Ascending aorta (tissue), 2 donors: ENCODE measurements at places on chromosomes 11 and 22. TPM values are rescaled to one million over a fixed set of nuclear protein-coding genes. Genes with fewer than 3 reads are reported as not detected.

- H3K27ac ChIP-seq, result no peak overlapping the region
- no peaks in the 10 kb centered on the region for H3K36me3 ChIP-seq
- no peaks in the 10 kb centered on the region for H3K27me3 ChIP-seq
- peak overlapping the region; percentile 57 for H3K4me3 ChIP-seq
- DNase-seq, result no peak
- peaks cover 7% of the 10 kb centered on the region for H3K4me1 ChIP-seq
Observed at GRCh38 chr22:45285263-45286058, 712 bp downstream of the UPK3A start.

DNA sequence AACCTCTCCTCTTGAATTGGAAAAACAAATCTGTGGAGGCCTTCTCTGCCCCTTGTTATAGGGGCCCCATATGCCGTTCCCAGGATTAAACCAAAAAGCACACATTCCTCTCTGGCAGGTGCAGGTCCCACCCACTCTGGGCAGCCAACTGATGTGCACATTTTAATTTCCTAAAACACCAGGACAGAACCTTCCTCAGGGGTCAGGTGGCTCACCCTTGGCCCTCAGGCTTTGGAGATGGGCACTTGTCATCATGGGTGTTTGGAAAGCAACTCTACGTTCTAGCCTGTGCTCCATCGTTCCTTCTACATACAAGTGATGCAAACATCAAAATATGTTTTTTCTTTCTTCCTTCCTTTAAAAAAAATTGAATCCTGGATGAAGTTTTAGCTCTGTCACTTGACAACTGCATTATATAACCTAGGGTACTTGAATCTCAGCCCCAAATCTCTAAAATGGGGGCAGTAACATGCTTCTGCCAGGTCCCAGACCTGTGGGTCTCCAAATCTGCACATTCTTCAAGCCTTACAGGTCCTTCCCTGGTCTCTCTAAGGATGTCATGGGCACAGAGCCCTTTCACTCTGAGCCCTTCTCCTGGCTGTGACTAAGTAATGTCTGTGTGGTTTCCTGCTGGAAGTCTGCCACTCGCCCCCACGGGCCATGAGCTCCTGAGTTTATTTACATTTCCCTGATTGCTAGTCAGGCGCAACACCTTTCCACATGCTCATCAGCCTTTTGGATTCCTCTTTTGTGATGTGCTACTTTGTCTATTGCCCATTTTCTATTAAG is 43.8 kb downstream of the KCNQ1OT1 start:
- no peaks in the 10 kb centered on the region for H3K4me1 ChIP-seq
- H3K27me3 ChIP-seq, result no peaks in the 10 kb centered on the region
- H3K27ac ChIP-seq, result no peak overlapping the region
- no peak for DNase-seq
- no peaks in the 10 kb centered on the region for H3K36me3 ChIP-seq

GRCh38 chr11:88414981-88415413 is 77.5 kb upstream of the CTSC start:
- H3K27ac ChIP-seq, result no peak overlapping the region
- H3K4me3 ChIP-seq, result no peak overlapping the region
- H3K36me3 ChIP-seq, result no peaks in the 10 kb centered on the region
- H3K27me3 ChIP-seq, result no peaks in the 10 kb centered on the region

DNA sequence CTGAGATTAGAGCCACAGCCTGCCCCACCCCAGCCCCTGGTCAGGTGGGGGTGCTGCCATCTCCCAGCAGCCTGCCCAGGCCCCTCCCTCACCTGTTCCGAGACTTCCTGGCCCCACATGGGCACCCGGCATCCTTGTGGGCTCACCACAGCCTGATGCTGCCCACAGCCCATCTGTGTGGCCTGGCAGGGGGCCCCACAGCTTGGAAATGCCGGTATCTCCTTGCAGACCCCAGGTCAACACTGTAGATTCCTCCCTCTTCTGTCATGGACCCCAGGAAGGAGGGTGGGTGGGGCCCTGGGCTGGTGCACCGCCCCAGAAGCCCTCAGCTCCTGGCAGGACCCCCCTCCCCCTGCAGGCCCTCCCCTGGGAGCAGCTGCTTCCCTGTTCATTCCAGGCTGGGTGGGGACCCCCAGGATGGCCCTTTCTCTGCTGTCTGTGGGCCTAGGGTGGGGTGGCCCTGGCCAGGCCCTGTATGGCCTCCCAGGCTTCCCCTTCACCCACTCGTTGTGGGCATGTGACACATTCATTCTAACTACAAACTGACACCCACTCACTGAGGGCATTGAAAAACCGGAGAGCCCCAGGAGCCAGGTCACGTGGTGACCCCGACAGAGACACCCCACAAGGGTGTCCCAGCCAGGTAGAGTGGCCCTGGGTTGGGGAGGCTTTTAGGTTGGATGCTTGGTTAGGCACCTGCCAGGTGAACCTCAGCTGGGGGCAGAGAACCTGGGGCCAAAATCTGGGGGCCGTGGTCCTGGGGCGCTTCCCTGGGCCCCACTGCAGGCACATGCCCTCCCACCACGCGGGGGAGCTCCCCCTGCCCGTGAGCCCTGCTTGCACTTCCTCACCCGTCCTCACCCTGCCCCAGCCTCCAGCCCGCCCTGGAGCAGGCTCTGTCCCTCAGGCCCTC is 44.1 kb upstream of the CCDC188 start:
- H3K36me3 ChIP-seq, result no peaks in the 10 kb centered on the region
- no peak for DNase-seq
- H3K4me1 ChIP-seq, result no peaks in the 10 kb centered on the region
- no peaks in the 10 kb centered on the region for H3K27me3 ChIP-seq
- no peak overlapping the region for H3K27ac ChIP-seq
- H3K4me3 ChIP-seq, result no peak overlapping the region

The SGSM1 gene
- total RNA-seq, result 4.2 TPM

The GAL3ST1 gene
- not detected for total RNA-seq

The IGSF22 gene
- total RNA-seq, result not detected
